ENCODE measurements at places on chromosomes 6 and 20.

DNA sequence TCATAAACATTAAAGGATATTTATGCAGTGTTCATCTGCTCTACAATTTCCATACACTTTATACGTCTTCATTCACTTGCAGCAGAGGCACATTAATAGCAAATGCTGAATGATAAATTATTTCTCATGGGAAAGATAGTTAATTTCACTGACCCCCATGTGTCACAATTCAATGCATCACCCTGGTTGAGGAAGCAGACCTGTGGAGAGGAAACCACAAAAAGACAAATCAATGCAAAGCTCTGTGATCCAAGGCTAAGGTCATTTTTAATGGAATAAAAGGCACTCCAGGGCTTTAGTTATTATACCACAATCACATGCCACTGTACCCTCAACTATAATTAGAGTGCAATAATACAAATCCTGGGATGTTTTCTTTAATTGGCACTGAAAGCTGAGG lies 40.3 kb upstream of the TENT5A start:
- no peak for DNase-seq

GRCh38 chr6:11366183-11366933 lies 133.9 kb upstream of the NEDD9 start:
- DNase-seq = peak; percentile 72

GRCh38 chr6:5115168-5115567 lies 30.0 kb downstream of the PPP1R3G start:
- DNase-seq = no peak

- DNase-seq = no peak
These were observed at the start of gene BMP7 for GRCh38 chr20:57266291-57267157. Gene BMP7 (minus strand): TSS chr20:57266641. CDS start chr20:57266122, 519 bp downstream.

DNA sequence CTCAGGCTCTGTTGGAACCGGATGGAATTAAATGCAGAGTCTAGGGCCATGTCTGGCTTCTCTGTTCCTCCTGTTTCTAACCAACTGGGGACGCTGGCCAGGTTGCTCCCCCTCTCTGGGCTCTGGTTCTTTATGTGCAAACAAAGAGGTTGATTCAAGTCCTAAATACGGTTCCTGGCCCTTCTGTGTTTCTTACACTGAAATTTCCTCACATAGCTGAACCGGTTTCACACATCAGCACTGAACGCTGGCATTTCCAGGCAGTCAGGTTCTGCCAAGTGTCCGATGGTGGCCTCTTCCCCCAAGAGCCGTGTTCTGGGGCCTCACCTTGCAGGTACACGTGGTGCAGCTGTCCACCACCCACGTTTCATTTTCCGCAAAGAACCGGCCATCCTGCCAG lies 13.5 kb downstream of the THBS2 start:
- no peak for DNase-seq

- DNase-seq = no peak
These were observed 10.9 kb upstream of the MAS1 start for GRCh38 chr6:159879856-159880255.

DNA sequence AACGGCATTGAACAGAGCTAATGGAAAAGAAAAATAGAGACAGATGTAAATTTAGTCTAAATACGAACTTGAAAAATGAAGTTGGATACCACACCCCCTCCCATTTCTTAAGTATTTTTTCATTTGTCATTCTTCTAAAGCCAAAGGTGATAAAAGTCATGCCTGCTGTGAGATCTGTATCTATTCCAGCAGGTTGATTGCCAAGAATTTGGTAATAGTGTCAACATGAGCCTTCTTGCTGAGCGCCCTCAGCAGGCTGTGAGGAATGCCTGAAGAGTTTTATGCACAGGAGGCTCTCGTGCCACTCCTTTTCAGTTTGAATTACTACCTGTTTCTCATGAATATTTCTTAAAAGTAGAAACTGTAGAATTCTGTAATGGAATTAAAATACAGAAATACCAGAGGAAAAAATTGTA lies 165.4 kb downstream of the QKI start:
- no peak for DNase-seq

DNA sequence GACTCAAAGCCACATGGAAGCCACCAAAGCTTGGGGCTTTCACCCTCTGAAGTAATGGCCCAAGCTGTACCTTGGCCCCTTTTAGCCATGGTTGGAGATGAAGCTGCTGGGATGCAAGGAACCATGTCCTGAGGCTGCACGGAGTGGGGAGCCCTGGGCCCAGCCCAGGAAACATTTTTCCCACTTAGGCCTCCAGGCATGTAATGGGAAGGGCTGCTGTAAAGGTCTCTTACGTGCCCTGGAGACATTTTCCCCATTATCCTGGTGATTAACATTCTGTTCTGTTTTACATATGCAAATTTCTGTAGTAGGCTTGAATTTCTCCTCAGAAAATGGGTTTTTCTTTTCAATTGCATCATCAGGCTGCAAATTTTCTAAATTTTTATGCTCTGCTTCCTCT lies 558.2 kb downstream of the EYS start:
- no peak for DNase-seq

GRCh38 chr20:828987-829386 lies 4.5 kb upstream of the FAM110A start:
- no peak for DNase-seq

DNA sequence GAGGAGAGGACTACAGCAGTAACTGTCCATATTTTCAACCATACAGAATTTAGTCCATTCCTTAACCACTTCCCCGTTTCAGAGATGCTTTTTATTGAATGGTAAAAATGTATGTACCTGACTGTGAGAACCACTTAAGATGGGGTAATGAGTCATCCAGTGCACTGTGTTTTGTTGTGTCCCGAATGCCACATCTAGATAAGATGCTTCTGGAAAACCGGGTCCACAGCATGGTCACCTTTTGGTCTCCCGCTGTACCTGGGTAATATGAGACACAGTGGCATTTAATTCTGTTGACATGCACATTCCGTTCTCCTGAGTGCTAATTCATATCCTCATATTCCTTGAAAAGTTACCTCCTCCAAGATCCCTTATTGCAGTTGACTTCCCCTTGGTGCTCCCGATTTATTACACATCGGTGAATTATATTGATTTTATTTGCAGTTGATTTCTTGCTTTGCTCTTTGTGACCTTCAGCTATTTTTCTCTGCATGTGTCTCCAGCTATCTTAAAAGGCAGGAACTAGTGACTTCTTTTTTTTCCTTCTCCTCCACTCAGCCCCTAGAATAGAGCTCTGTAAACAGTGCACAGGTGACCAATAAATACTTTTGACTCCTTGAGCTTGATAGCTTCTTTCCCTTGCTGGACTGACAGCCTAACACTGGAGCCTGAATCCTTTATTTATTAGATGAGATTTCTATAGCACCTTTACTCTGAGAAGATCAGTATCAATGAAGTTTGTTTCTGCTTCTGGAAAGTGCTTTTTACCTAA lies 314.6 kb downstream of the ZFAND3 start:
- DNase-seq = no peak

- no peak for DNase-seq
These were observed 118.2 kb downstream of the CARMIL1 start for GRCh38 chr6:25397406-25397805.

DNA sequence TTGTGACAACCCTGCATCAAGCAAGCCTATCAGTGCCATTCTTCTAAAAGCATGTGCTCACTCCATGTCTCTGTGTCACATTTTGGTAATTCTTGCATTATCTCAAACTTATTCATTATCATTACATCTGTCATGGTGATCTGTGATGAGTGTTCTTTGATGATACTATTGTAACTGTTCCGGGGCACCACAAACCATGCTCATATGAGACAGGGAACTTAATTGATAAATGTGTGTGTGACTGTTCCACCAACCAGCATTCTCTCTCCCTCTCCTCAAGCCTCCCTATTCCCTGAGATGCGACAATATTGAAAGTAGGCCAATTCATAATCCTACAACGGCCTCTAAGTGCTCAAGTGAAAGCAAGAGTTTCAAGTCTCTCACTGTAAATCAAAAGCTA lies 4.0 kb downstream of the HUS1B start:
- DNase-seq = no peak

- no peak for DNase-seq
These were observed 8.7 kb upstream of the RAMACL start for GRCh38 chr6:166595061-166595780.

DNA sequence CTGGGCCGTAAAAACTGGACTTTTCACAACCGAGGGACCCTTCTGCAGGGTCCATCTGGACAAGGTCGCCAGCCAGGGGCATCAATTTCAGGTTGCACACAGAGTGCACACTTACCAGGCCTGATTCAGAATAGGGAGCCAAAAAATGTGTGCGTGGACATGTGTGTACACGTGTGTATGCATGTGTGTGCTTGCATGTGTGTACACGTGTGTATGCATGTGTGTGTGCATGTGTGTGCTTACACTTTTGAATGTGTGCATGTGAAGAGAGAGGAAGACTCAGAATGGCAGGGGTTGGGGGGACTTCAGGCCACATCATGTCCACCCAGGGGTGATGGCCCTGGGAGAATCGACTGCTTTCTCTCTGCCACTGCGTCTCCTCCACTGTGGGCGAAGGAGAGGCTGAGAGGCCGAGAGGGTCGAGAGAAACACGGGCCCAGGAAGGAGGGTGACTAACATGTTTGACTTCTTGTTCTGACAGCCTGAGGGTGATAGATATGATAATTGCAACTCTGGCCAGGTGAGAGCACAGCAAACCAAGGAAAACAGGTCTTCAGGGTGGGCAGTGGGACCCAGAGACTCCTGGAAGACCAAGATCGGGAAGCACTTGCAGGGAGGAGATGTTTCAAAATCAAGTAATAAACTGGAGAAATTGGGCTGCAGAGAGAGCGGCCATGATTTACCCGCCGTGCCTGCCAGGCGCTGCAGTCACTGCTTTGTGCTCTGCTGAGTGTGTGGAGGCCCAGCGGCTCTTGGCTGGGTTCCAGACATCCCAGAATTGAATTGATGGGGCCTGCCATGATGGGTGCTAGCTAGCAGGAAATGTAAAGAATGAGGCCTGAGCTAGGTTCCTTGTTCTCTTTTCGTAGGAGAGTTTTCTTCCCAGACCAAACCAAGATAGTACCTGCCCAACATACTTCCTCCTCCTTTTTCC lies 310.8 kb downstream of the QKI start:
- no peak for DNase-seq

GRCh38 chr6:169472786-169473416 lies 219.3 kb upstream of the THBS2 start:
- no peak for DNase-seq

GRCh38 chr20:644692-645317 lies 8.2 kb downstream of the SRXN1 start:
- no peak for DNase-seq

DNA sequence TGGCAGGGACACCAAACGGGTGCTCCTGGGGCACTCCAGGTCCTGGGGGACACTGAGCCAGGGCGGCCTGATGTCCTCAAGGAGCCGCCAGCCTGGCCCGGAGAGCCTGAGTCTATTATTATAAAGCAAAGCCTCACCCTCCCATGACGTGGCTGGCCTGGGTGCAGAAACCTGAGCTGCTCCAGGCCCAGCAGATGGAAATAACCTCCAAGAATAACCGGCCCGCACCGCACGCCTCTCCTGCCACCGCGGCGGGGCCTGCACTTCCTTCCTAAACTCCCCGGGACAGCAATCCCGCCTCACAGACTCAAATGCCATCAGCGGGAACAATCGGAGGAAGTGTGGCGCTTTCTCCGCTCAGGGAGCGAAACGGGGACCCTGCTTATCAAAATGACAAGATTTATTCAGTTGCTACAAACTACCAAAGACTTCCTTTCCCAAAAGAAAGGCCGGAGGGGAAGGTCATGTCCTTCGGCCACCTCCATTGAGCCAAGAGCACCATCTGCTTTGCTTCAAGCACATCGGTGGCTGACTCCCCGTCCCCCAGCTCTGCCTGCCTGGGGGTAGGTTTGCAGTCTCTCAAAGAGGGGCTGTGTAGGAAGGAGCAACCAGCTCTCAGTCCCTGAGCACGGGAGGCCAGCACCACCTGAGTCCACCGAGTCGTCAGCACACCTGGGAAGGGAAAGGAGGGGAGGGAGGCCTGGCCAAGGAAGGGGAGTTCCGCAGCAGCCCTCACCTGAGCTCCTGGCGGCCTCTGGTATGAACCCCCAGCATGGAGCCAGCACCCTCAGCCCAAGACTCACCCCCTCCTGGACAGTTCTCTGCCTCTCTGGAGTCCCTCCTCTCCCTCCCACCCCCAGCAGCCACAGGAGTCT lies 78.6 kb upstream of the QKI start:
- no peak for DNase-seq

- no peak for DNase-seq
These were observed 231.9 kb downstream of the DLL1 start for GRCh38 chr6:170058878-170059485.
